ENCODE measurements at places on chromosomes 4 and X.
A peak's percentile ranks its signal among the peaks of the same experiment; 100 is the strongest.

GRCh38 chr4:116357758-116358157, 727.6 kb downstream of the TRAM1L1 start:
- no peak for DNase-seq

GRCh38 chr4:24010994-24011393, 121.1 kb upstream of the PPARGC1A start:
- no peak for DNase-seq

- no peak for DNase-seq
Observed at GRCh38 chr4:15109600-15109999, 107.3 kb downstream of the CPEB2 start.

GRCh38 chr4:26450418-26450817, 39.9 kb downstream of the CCKAR start:
- no peak for DNase-seq

DNA sequence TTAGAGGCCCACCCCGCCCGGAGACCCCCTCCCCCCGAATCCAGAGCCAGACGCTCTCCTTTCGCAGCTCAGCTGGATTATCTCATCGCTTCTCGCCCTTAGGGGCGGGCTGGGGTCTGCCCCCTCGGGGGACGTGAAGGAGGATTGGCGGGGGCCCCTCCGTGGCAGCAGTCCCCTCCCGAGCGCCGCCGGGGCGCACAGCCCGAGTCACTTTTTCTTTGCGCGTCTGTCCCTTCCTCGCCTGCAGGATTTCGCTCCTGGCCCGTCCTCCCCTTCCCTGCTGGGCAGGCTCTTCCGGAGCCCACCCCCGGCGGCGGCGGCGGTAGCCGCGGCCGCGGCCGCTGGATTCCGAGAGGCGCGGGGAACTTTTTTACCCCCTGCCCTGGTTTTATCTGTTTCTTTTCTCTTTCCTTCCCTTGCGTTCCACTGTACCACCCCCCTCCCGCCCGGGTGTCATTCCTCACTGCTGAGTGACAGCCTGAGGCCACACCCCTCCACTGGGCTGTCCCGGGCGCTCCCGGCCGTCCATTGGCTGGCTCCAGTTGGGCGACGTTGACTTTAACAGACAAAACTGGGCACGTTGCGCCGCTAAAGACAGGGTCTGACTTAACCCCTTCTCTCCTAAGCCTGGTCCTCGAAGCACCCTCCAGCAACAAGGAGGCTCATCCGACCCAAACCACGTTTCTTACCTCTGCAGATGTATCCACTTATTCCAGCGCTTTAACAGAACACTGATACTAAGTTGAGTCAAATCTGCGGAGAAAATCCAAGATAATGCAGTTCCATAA, 492 bp upstream of the NKX3-2 start:
- peak; percentile 71 for DNase-seq

- no peak for DNase-seq
Observed at GRCh38 chr4:76947369-76947768, 2.2 kb upstream of the SEPTIN11 start.

GRCh38 chr4:112327965-112328733, 31.0 kb downstream of the ALPK1 start:
- DNase-seq: peak; percentile 17

- no peak for DNase-seq
Observed at GRCh38 chr4:25081866-25082471, 51.2 kb upstream of the LGI2 start.

- peak; percentile 16 for DNase-seq
Observed at GRCh38 chr4:53132132-53132891, 233.5 kb downstream of the SCFD2 start.

GRCh38 chrX:11188664-11189063, 77.5 kb downstream of the HCCS start:
- peak; percentile 3 for DNase-seq

DNA sequence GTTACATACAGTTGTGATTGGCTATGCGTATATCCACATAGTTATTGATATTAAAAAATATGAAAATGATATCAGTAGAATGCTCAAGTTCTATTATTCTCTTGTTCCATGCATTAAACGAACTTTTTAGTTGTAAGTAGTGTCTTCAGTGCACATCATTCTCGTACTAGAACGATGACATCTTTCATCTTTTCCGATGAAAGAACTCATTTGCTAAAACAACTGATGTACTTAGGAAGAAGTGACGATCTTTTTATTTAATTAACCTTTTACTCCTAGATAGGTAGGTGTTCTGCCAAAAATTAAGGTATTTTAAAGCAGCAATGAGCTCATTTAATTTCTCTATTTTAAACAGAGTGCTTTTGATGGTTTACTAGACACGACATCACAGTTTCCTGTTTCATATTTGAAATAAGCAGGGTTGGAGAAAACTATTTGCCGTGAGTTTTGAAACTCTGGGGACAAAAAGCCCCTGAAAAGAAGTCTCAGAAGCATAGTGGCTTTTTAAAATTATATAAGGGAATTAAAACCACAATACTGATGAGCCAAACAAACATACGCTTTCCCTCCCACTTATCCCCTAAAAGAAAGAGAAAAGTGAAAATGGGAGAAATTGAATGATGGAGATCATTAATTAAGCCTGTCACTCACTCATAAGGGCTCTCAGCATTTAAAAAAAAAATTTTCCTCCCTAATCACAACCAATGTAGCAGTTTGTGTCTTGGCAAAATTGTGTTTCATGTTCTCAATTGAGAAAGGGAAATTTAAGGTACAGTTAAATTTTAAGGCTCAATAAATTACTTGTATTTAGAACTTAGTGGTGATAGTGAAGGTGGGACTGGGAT, 25.6 kb downstream of the SPRY1 start:
- DNase-seq: no peak

DNA sequence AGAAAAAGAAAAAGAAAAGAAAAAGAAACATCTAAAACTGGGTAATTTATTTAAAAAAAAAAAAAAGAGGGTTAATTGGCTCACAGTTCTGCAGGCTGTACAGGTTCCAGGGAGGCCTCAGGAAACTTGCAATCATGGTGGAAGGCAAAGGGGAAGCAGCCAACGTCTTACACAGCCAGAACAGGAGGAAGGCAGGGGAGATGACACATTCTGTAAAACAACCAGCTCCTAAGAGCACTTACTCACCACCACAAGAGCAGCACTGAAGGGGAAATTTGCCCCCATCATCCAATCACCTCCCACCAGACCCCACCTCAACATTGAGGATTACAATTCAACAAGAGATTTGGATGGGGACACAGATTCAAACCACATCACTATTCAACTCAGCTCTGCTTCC, 36.8 kb upstream of the TMEM184C start:
- no peak for DNase-seq

DNA sequence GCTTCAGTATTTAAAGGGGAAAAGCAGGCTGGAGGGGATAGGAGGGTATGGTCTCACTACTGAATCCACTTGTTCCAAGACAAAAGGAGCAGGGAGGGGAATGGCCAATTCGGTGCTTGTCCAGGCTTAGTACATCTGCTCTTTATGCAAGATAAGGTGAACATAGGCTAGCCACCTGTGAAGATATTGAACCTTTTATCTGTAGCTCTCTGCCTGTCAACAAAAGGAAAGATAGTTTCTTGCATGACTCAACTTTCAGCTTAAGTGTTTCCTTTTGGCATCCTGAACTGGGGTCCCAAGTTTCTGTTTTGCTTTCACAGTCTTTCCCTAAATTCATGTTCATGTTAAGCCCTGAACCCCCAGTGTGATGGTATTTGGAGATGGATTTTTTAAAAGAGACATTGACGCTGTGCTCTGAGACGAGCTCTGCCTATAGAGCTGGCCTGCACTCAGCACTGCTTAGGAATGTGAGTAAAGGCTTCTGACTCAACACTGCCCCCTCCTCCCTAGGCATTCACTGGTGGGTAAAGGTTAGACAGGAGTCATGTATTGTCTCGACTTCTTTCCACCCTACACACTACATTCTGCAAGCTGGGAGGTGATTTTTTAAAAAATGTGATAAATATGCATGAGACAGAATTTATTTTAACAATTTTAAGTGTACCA, 28.2 kb downstream of the FAM149A start:
- no peak for DNase-seq

- peak; percentile 28 for DNase-seq
Observed at GRCh38 chrX:78314561-78314960, 12.8 kb downstream of the CYSLTR1 start.

GRCh38 chr4:138291431-138291830, 49.3 kb upstream of the SLC7A11 start:
- DNase-seq: no peak

- DNase-seq: no peak
Observed at GRCh38 chrX:121558886-121559285, 511.5 kb downstream of the GLUD2 start.

GRCh38 chr4:78693777-78694456, 82.2 kb upstream of the BMP2K start:
- DNase-seq: no peak

GRCh38 chr4:48307528-48307927, 33.8 kb upstream of the SLAIN2 start:
- no peak for DNase-seq

- peak; percentile 17 for DNase-seq
Observed at GRCh38 chr4:8159537-8160232, 1.1 kb upstream of the ABLIM2 start.

- no peak for DNase-seq
Observed at GRCh38 chr4:93771640-93772411, 56.7 kb upstream of the ATOH1 start.

DNA sequence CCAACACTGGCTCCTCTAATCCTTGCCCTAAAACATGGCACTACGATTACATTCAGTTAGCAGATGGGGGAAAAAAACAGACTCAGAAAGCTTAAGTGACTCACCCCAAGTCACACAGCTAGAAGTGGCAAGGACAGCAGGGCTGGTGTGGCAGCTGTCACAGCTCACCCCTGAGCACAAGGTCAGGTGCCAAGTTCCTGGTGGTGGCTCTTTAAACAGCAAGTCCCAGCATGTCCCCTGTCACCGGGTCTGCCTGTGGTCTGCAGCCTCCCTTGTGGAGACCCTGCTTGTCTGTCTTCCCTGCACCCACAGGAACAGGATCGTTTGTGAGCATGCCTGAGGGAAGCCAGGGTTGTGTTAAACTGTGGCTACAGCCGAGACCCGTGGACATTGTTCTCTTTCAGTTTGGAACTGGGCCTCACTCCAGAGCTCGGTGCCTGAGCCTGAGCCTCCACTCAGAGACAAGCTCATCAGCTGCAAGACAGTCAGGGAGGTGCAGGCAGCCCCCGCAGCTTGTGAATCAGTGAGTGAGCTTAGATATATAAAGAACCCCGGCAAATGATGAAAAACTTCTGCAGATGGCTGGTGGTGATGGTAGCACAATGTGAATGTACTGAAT, 260.8 kb downstream of the BCOR start:
- no peak for DNase-seq

- peak; percentile 17 for DNase-seq
Observed at GRCh38 chrX:46637938-46638337, 64.4 kb downstream of the CHST7 start.

DNA sequence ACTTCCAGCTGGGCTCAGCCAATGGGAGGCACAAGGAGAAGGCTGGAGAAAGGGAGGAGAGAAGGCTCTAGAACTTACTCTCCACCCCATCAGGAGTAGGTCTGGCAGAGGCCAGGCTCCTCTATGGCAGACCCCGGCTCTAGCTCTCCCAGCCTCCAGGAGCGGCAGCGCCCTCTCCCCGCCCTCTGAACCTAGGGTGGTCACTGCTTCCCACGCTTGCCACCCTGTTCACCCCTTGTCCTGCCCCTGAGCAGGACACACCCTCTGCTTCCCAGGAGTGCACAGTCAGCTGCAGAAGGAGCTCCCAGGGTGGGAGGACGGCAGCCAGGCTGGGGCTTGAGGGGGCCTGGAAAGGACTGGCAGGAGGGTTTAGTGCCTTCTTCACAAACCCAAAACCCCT, 53.0 kb upstream of the CRMP1 start:
- DNase-seq: no peak

GRCh38 chr4:76658231-76659102, 223.4 kb downstream of the SHROOM3 start:
- DNase-seq: no peak

- no peak for DNase-seq
Observed at GRCh38 chr4:89957046-89957926, 62.6 kb downstream of the MMRN1 start.

DNA sequence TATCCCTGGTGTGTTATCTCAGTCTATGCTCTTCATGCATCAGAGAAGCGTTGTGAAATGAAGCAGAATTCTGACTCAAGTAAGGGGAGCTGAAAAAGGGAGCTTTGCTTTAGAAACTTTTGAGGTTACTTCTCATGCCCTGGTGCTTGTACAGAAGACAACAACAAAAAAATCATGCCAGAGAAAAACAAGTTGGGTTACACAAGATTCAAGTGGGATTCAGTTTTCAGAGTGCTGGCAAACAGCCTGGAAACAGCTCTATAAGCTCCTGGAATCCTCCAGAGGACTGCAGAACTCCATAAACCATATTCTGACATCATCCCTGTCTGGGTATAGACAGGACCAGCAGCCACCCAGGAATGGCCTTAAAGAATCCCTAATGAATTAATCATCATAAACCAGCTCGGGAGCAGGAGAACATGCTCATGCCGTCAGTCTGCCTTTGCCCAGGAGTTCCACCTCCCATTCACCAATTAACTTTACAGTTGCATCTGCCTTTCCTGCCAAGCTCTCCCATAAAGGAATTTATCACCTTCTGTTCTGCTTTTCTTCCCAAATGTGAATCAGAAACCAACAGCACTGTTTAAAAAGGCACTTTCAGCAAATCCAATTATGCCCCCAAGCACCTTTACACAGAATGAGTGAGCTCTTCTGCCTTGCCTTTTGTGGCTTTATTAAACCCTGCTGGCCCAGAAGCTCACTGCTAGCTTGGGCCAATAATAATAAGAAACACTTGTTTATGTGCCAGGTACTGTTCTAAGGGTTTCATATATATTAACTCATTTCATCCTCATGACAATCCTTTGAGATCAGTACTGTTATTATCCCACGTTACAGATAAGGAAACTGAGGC, 54.5 kb upstream of the FBXW7 start:
- DNase-seq: no peak

DNA sequence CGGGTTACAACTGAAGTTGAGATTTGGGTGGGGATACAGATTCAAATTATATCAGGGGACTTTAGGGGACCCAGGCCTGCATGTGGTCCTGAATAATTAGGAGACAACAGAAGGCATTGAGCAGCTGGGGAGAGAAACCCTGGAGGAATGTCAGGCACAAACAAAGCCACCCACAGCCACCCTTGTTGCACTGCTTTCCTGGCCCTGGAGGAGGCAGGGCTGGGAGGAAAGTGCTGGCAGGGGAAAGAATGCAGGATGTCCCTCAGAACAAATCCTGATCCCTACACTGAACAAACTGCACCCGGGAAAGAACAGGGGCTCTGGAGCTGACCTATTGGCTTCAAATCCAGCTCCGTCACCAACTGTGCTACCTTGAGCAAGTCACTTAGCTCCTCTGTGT, 214.1 kb upstream of the ATP6AP2 start:
- no peak for DNase-seq

DNA sequence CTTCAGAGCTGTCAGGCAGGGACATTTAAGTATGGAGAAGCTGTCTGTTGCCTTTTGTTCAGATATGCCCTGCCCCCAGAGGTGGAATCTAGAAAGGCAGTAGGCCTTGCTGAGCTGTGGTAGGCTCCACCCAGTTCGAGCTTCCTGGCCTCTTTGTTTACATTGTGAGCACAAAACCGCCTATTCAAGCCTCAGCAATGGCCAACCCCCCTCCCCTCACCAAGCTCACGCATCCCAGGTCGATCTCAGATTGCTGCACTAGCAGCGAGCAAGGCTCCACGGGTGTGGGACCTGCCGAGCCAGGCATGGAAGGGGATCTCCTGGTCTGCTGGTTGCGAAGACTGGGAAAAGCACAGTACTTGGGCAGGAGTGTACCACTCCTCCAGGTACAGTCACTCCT, 59.3 kb downstream of the ZNF674 start:
- no peak for DNase-seq

- no peak for DNase-seq
Observed at GRCh38 chr4:168461821-168462220, 18.5 kb downstream of the DDX60L start.

All from activated CD4-positive, alpha-beta T cell treated with anti-CD3 and anti-CD28 coated beads, Interleukin-2, amount 50 U/mL, for 48 hours (primary cell).